ENCODE measurements at places on chromosomes 13 and 19. TPM values are rescaled to one million over a fixed set of nuclear protein-coding genes. Genes with fewer than 3 reads are reported as not detected.

GRCh38 chr19:43700395-43701000 lies 15.4 kb upstream of the IRGC start:
- no peak for DNase-seq
- no peaks in the 10 kb centered on the region for H3K27me3 ChIP-seq
- no peaks in the 10 kb centered on the region for H3K36me3 ChIP-seq
- no peaks in the 10 kb centered on the region for H3K4me1 ChIP-seq
- H3K27ac ChIP-seq, result peak overlapping the region; percentile 87

DNA sequence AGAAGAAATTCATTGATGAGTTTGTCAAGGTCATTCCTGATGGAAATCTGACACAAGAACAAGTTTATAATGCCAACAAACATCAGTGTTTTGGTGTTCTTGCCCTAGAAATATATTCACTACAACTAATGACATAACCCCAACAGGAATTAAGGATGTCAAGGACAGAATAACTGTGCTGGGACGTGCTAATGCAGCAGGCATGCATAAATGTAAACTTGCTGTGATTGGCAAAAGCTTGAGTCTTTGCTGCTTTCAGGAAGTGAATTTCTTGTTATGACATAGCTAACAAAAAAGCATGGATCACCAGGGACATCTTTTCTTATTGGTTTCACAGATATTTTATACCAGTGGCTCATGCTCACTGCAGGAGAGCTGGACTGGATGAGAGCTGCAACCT lies 144.6 kb downstream of the KCTD12 start:
- H3K36me3 ChIP-seq, result no peaks in the 10 kb centered on the region
- no peaks in the 10 kb centered on the region for H3K4me1 ChIP-seq
- no peak for DNase-seq
- no peaks in the 10 kb centered on the region for H3K27me3 ChIP-seq
- no peak overlapping the region for H3K4me3 ChIP-seq
- H3K27ac ChIP-seq, result no peak overlapping the region

The INSL3 gene
- not detected for polyA plus RNA-seq

- no peak overlapping the region for H3K27ac ChIP-seq
- H3K27me3 ChIP-seq, result no peaks in the 10 kb centered on the region
- no peak for DNase-seq
- no peak overlapping the region for H3K4me3 ChIP-seq
- no peaks in the 10 kb centered on the region for H3K4me1 ChIP-seq
Measured at GRCh38 chr19:44540736-44541135, 11.3 kb upstream of the CEACAM20 start.

The C13orf42 gene
- not detected for polyA plus RNA-seq

DNA sequence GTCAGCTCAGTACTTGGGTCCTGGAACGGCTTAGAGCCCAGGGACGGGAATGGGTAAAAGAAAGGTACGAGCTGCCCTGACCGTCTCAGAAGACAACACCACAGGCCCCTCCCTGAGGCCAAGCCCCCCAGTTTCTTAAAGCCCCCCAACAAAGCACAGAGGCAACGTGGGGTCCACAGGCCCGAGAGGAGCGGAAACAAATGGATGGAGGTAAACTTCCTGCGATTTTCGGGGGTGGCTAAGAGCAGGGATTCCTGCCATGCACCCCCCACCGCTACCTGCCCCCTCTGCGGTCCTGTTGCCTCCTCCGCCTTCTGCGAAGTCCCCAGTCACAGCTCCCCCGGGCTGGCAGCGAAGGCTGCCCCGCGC lies 48.2 kb downstream of the PTPRS start:
- H3K4me1 ChIP-seq, result peaks cover 7% of the 10 kb centered on the region
- H3K4me3 ChIP-seq, result peak overlapping the region; percentile 45
- no peaks in the 10 kb centered on the region for H3K27me3 ChIP-seq
- no peaks in the 10 kb centered on the region for H3K36me3 ChIP-seq
- H3K27ac ChIP-seq, result no peak overlapping the region

DNA sequence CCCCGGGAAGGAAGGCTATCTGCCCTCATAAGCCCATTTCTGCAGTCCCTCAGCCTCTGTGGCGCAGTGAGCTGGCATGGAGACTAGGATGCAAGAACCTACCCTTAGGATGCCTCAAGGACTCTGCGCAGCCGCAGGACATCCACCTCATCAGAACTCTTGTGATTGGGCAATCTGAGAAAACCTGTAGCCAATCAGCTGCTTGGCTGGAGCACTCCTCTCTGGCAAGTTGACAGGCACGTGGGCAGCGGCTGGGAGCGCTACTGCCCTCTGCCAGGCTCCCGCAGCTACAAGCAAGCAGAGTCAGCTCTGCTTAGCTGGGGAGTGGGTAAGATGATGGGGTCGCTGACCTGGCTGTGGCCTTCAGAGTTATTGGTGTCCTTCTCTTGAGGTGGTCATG lies 1.5 kb upstream of the ECSIT start:
- DNase-seq, result peak; percentile 65
- H3K27ac ChIP-seq, result no peak overlapping the region
- no peaks in the 10 kb centered on the region for H3K27me3 ChIP-seq
- peaks cover 10% of the 10 kb centered on the region for H3K4me1 ChIP-seq
- H3K36me3 ChIP-seq, result no peaks in the 10 kb centered on the region

The ZNF563 gene
- 2.5 TPM for polyA plus RNA-seq

Data from liver (tissue), 10 donors.